ENCODE measurements at places on chromosomes 4 and X.

DNA sequence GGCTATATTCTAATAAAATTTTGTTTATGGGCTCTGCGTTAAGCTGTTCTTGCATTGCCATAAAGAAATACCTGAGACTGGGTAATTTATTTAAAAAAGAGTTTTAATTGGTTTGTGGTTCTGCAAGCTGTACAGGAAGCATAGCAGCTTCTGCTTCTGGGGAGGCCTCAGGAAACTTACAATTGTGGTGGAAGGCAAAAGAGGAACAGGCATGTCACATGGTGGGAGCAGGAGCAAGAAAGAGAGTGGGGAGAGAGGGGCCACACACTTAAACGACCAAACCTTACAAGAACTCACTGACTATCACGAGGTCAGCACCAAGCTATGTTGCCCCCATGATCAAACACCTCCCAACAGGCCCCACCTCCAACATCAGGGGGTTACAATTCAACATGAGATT lies 74.0 kb downstream of the FHDC1 start:
- DNase-seq: no peak

GRCh38 chrX:9578083-9578779 lies 113.4 kb downstream of the TBL1X start:
- no peak for DNase-seq

DNA sequence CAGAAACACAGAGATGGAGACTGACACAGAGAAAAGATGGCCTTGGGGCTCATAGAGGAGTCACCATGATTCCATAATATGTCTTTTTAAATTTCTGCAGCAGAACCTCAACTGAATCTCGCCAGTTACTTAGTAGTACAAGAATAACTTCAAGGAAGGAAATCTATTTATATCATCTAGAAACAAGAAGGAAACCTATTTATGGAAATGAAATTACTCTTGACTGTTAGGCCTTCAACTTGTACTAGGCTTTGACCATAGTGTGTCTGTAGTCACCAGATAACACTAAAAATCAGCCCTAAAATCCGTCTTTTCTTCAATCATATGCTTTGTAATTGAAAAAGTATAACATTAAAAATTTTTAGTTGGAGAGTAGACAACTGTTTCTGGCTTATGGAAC lies 740.4 kb downstream of the TRIML1 start:
- no peak for DNase-seq

DNA sequence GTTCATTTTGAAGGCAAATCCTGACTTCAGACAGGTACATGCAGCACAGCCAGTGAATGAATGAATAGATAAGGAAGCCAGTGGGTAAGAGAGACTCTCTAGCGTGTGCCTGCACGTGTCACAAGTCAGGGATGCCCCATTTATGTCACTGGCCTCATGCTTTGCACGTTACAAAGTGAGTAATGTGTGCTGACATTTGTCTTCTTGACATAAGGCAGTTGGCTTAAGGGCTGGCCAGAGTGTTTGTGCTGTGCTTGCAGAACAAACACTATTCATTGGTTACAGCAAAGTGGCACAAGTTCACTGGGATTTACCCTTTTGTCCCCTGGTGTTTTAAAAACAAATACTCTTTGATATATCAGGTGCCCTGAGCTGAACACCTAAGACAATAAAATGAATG lies 55.9 kb downstream of the CRMP1 start:
- DNase-seq: no peak

GRCh38 chrX:111349101-111349500 lies 62.9 kb downstream of the DCX start:
- DNase-seq: no peak

DNA sequence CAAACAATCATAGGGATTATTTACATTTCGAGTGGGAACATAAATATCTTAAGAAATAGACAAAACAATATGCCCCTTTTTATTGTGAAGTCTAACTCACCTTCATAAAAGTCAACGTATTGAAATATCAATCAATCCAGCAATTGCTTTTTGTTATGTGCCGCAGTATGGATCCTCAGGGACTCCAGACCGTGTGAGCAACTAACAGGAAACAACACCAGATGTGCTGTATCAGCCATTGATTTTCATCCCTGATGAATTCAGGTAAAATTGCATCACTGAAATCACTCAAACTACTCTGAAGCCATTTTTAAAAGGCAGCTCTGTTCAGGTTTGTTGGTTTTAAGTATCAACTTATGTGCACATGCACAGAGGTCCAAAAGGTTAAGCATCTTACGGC lies 197.3 kb upstream of the FAT1 start:
- no peak for DNase-seq
